Muscle of leg (tissue), 16 donors: ENCODE measurements at places on chromosomes 1 and 21. TPM values are rescaled to one million over a fixed set of nuclear protein-coding genes. Genes with fewer than 3 reads are reported as not detected.

DNA sequence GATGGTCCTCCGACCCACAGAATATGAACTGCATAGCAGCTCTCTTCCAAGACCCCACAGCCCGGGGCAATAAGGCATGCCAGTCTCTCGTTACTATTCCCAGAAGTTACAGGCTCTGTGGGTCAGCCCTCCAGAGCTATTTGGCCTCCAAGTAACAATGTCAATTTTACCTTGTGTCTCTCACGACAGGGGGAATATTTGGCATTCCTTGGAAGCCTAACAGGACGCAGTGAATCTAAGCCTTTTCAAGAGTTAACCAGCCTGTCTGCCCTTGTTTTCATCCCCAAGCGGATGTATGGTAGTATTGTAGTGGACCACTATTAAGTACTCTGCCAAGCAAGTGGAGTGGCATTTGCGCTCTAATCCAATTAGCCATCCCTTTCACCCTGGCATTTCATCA, 24.4 kb upstream of the GNG4 start:
- DNase-seq: no peak

- no peak for DNase-seq
These were observed 209.8 kb downstream of the DISC1 start for GRCh38 chr1:231836227-231836893.

DUSP23 gene
- 12.1 TPM for total RNA-seq

LINGO4 gene
- total RNA-seq: 0.22 TPM

IQCC gene
- total RNA-seq: 2.5 TPM
